Posterior vena cava (tissue), 2 donors: ENCODE measurements at places on chromosomes 3 and 15. TPM values are rescaled to one million over a fixed set of nuclear protein-coding genes. Genes with fewer than 3 reads are reported as not detected.

The COL6A5 gene
- total RNA-seq = not detected

The PRRT3 gene
- total RNA-seq = 2.7 TPM

The KLHL18 gene
- total RNA-seq = 21.6 TPM

The CTXND1 gene
- not detected for total RNA-seq

The OCA2 gene
- 0.38 TPM for total RNA-seq

The CALML4 gene
- total RNA-seq = 5.7 TPM

The OXTR gene
- total RNA-seq = 3.4 TPM

DNA sequence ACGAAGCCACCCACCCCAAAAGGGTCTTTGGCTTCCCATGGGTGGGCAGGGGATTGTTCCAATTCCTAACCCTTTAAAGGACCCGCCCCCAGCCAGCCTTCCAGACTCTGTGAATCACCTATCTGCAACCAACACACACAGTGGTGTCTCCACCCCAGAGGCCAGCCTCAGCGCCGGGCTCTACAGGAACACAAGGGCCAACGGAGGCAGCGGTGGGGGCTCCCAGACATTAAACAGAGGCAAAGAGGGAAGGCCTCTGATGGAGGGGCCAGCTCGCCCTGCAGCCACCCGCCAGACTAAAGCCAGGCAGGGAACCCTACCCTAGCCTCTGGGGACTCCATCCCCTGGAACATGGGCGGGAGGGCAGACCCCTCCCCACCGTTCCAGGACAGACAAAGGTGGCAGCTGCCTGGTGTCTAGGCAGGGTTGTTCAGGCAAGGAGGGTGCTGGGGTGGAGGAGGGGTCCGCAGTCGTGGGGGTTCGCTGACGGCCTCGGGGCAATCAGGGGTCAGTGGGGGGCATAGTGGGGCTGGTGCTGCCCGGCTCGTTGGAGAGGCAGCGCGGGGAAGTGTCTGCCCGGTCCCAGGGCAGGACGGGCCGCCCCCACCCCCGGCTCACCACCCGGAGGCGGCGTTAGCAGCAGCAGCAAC is 448 bp downstream of the SHISA5 start:
- DNase-seq = peak; percentile 91

GRCh38 chr15:71228403-71228802 is 113.1 kb downstream of the THSD4 start:
- DNase-seq = no peak

- no peak for DNase-seq
Observed at GRCh38 chr3:174440253-174440701, 418.9 kb upstream of the NAALADL2 start.

- DNase-seq = peak; percentile 52
Observed at GRCh38 chr3:58188173-58188564, 22.6 kb downstream of the DNASE1L3 start.

- peak; percentile 93 for DNase-seq
Observed at GRCh38 chr15:25830844-25831451, 32.2 kb downstream of the ATP10A start.

GRCh38 chr3:5264896-5265770 is 77.6 kb downstream of the EDEM1 start:
- no peak for DNase-seq

- no peak for DNase-seq
Observed at GRCh38 chr15:85761635-85762034, 33.1 kb downstream of the KLHL25 start.

- no peak for DNase-seq
Observed at GRCh38 chr15:49696433-49696832, 75.6 kb downstream of the DTWD1 start.

GRCh38 chr3:53804697-53805462 is 41.3 kb downstream of the CHDH start:
- DNase-seq = peak; percentile 73

GRCh38 chr3:177687291-177687690 is 490.0 kb upstream of the TBL1XR1 start:
- DNase-seq = no peak

- peak; percentile 99 for DNase-seq
Observed at GRCh38 chr3:157088601-157089454, 71.1 kb downstream of the CCNL1 start.
